Kasumi-1 (cell line): ENCODE measurements at places on chromosomes 13 and 19.

- no peak for DNase-seq
These were observed 35.6 kb downstream of the NDFIP2 start for GRCh38 chr13:79516595-79516994.

DNA sequence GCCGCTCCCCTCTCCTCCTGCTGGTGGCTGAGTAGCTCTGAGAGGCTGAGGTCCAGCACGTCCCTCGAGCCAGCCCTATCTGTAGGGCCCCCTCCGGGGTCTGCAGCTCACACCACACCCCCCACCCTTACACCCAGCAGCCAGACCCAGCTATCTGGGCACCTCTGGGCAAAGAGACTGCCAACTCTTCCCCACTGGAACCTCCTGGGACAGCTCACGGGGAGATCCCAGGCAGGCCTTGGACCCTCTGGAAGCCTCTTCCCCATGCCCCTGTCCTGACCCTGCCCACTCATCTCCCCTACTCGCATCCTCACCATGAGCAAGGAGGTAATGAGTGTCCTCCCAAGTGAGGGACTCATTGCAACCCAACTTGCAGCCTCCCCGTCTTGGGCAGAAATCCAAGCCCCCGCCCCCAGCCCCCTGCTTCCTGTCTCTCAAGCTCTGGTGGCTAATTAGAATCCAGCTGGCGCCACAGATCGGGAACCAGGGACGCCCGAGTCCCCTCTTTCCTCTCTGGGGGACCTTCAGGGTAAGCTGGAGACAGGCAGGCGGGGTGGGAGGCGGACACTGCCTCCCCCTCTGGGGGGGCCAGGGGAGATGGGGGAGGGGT lies 22.1 kb downstream of the ADGRL1 start:
- no peak for DNase-seq

- DNase-seq: no peak
These were observed 97.0 kb downstream of the ABCC4 start for GRCh38 chr13:95204231-95204765.

GRCh38 chr19:16449330-16449961 lies 22.3 kb downstream of the EPS15L1 start:
- peak; percentile 9 for DNase-seq

- no peak for DNase-seq
These were observed 1244.6 kb upstream of the SLC10A2 start for GRCh38 chr13:104310861-104311260.

DNA sequence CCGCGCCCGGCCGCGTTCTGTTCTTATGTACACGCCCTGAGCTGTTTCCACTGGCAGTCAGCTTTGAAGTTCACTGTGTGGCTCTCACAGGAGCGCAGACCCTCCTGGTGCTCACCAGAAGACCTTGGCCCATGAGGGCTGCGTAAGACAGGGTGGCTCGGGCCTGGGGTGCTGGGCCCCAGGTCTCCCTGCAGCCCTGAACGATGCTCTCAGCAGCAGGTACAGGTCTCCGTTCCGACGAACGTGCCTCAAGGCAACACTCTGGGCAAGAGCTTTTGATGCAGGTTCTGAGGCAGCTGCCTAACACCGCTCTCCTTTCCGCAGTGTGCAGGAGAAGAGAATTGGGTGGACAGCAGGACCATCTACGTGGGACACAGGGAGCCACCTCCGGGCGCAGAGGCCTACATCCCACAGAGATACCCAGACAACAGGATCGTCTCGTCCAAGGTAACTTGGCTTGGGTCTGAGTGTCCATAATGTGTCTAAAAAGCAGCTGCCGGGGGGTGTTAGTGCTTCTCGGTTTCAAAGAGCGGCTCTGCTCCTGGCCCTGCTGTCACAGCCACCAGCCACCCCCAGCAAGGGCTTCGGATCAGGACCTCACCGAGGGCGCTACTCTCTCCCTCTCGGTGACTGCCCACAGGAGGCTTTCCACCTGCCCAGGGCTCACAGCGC lies 95.1 kb downstream of the ATP11A start:
- DNase-seq: no peak

GRCh38 chr13:26718872-26719271 lies 41.7 kb downstream of the GPR12 start:
- DNase-seq: no peak

GRCh38 chr19:13260883-13261653 lies 110.9 kb downstream of the IER2 start:
- DNase-seq: peak; percentile 30

DNA sequence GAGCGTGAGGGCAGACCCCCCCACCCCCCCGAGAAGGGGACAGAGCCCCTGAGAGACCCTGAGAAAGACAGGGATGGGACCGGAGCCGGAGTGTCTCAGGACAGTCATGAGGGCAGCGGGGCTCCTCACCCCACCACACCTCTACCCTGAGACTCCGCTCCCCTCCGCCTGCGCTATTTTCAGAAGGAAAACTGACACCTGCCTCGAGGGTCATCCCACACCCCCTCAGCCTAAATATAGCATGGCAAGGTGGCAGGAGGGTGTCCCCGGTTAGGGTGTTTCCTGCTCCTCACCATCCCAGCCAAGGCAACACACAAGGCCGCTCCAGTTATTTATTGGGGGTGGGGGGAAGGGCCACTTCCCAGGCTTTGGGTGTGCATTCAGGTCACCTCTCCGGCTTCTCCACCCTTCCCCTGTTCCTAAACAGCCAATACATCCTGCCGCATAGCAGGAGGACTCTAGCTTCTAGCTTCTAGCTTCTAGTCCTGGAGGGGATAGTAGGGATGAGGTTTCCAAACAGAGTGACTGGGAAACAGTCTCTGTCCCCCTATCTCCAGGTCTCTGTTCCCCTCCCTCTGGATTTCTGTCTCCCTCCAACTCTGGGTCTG lies 1.4 kb upstream of the NTF4 start:
- no peak for DNase-seq

- DNase-seq: no peak
These were observed 13.6 kb upstream of the ICAM3 start for GRCh38 chr19:10352764-10353671.

DNA sequence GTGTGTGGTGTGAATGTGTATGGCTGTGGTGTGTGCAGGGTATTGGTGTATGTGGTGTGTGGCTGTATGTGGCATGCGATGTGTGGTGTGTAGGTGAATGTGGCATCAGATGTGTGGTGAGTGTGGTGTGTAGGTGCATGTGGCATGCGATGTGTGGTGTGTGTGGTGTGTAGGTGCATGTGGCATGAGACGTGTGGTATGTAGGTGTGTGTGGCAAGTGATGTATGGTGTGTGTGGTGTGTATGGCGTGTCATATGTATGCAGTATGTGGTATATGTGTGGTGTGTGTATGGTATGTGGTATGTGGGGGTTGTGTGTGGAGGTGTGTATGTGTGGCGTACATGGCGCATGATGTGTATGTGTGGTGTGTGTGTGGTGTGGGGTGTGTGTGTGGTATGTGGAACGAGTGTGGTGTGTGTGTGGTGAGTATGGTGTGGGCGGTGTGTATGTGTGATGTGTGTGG lies 63.4 kb downstream of the PEPD start:
- DNase-seq: no peak

DNA sequence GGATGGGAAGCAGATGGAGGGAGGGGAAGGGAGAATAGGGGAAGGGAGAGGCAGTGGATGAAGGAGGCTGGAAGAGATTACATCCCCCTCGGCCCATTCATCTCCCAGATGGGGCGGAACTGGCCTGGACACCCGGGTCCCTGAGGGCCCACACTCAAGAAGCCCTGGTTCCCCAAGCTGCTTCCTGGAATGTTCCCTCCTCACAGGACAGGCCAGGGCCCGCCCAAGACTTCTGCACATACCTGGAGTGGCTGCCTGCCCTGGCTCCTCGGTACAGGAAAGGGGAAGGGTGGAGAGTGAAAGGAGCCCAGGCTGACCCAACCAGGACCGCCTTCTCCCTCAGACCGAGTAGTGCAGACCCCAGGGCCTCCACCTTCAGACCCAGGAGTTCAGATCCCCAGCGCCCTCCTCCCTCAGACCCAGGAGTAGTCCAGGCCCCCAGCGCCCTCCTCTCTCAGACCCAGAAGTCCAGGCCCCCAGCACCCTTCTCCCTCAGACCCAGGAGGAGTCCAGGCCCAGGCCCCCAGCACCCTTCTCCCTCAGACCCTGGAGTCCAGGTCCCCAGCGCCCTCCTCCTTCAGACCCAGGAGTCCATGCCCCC lies 489 bp downstream of the NTF4 start:
- no peak for DNase-seq
